Brain (organoid and tissue), 16 donors: ENCODE measurements at places on chromosomes 6 and 20. TPM values are rescaled to one million over a fixed set of nuclear protein-coding genes. Genes with fewer than 3 reads are reported as not detected.

ETV7 gene
- 1.2 TPM for polyA plus RNA-seq

YWHAB gene
- 307 TPM for polyA plus RNA-seq

ALDH5A1 gene
- polyA plus RNA-seq = 42.6 TPM

GRCh38 chr20:32536851-32537656 is 48.1 kb downstream of the NOL4L start:
- DNase-seq = peak; percentile 36

- no peak for DNase-seq
Observed at GRCh38 chr6:163626073-163626867, 211.8 kb downstream of the QKI start.

GRCh38 chr20:43662943-43663655 is 3.8 kb upstream of the MYBL2 start:
- no peak for DNase-seq
